ENCODE measurements at places on chromosomes 2 and 18.

- DNase-seq: no peak
Observed at GRCh38 chr2:23547725-23548124, 162.7 kb downstream of the KLHL29 start.

GRCh38 chr2:118865106-118865505 is 17.7 kb upstream of the EN1 start:
- peak; percentile 56 for DNase-seq

- DNase-seq: no peak
Observed at GRCh38 chr2:84781942-84782716, 98.8 kb downstream of the TRABD2A start.

DNA sequence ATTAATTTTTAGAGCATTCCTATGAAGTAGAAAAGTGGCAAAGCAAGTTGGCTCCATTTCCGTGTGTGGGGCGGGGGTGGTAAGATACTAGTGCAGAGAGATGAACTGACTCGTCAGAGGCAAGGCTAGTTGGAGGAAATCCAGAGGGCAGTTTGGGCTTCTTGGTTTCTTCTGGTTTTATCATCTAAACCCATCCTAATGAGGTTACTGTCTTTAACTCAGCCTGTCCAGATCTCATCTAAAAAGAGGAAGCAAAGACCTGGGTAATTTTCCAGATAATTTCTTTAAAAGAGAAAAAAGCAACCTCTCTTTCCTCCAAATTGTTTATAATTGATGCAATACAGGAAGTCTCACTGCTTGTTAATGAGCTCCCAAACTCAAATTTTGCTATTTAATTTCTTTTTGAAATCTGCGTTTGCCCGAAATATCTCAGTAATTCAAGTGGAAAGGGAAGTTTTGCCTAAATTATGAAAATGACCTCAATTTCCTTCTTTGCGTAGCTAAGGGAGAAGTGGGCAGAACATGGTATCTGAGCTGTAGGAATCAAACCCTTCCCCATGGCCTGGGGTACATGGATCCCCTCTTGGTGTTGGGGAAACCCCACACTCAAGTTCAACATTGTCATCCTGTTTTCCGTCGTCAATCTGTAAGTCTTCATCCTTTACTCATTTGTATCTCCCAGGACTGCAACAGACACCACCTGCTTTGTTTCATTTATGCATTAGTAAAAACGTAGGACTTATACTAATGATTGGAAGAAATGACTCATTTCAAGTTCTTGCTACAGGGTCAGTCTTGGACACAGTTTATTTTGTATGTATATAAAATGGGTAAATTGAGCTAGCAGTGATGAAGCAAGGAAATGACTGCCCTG is 89.1 kb upstream of the KLF7 start:
- no peak for DNase-seq

DNA sequence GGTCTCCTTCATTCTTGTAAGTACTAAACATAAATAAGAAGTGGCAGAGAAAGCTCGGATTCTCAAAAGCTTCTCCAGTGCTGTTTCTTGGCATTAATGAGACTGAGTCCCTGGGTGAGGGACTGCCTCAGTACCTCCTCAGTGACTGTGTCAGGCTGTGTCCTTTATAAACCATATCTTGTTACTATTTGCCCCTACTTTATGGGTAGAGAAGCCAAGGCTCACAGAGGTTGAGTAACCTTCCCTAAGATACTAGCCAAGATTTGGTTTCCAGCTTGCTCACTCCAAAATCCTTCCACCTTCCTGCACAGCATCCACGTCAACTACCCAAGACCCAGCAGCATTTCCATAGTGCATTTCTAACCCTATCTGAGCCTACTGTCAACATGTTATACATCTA is 55.6 kb downstream of the THUMPD2 start:
- DNase-seq: no peak

DNA sequence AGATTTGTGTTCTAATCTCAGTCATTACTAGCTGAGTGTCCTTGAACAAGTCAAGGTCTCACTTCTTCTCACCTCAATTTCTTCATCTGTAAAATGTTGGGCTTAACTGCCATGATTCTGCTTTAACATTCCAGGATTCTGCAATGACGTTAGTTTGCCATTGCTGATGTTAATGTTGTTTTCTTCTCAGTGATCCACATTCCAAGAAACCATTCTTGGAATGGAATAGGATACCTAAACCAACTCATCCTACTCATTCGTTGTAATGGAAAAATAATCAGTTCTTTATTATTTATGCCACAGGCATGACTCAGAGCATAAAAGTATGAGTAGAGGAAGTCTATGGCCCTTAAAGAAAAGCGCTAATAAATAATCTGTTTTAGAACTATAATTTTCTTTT is 140.2 kb upstream of the ETAA1 start:
- DNase-seq: no peak

GRCh38 chr2:75688196-75688595 is 22.5 kb downstream of the GCFC2 start:
- DNase-seq: no peak

GRCh38 chr2:111091811-111092211 is 28.9 kb upstream of the BCL2L11 start:
- no peak for DNase-seq
